ENCODE measurements at places on chromosomes 16 and 17.
A peak's percentile ranks its signal among the peaks of the same experiment; 100 is the strongest.

- no peak for DNase-seq
Measured at GRCh38 chr17:17685775-17686291, 4.6 kb downstream of the RAI1 start.

DNA sequence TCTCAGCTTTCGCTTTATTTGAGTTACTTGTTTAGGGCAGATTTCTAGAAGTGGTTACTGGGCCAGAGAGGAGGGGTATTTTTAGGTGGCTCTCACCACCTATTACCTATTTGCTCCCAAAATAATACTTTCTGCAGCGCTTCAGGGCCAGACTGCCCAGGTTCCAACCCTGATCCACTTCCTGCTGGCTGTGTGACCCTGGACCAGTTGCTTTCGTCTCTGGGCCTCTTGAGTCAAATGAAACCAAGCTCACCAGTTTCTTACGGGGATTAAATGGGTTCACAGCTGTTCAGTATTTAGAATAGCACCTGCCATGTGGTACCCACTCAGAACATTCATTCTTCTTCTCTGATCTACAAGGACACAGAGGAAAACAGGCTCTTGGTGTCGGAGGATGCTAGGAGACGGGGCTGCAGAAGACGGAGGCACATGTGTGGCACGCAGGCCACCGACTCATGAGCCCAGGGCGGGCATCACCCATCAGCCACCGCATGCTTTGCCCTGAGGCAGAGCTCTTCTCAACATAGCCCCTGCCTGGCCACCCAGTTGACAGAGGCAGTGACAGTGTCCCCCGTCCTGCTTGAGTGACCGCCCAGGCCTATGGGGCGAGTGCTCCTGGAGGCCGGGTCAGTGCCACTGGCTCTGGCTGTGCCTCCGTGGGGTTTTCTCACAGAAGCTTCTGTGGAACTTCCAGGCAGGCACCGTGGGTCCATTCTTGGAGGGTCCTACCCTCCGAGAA lies 149.0 kb upstream of the PLCG2 start:
- DNase-seq, result no peak

GRCh38 chr16:88430524-88431446 lies 22.3 kb upstream of the ZFPM1 start:
- peak; percentile 53 for DNase-seq

- DNase-seq, result no peak
Measured at GRCh38 chr17:39754958-39755553, 17.3 kb downstream of the GRB7 start.

- no peak for DNase-seq
Measured at GRCh38 chr16:51442141-51442870, 291.2 kb upstream of the SALL1 start.

GRCh38 chr17:41583137-41584127 lies 3.3 kb downstream of the KRT14 start:
- DNase-seq, result no peak

DNA sequence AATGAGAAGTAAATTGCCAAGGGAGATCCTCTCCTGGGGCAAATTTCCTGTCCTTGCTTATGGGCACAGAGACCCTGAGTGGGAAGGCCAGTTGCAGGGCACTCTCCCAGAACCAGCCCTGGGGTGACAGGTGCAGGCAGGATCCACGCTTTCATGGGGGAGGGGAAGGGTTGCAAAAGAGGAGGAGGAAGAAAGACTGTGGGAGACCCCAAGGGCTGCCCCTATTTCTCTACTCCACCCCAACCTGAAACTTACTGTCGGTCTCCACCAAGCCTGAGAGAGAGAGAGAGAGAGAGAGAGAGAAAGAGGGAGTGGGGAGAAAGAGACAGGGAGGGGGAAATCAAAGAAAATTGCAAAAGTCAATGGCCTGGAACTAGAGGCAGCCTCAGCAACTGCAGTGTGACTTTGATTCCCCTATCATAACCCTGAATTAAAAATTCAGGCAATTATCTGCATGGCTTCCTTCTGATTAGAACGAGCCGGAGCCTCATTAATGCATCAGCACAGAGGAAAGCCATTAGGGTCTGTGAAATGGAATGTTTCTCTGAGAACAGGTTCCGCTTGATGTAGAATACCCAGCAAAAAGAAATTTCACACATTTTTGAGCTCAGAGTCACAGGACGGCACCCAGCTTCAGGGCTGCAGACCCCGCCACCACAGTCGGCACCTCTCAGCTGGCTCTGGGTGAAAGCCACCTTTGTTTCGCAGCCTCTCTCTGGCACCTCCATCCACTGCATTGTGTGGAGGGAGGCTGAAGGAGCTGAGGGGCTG lies 45.1 kb upstream of the HNF1B start:
- DNase-seq, result no peak

GRCh38 chr17:37650419-37651003 lies 7.3 kb upstream of the DDX52 start:
- no peak for DNase-seq

GRCh38 chr16:50393416-50393815 lies 24.6 kb upstream of the BRD7 start:
- no peak for DNase-seq

GRCh38 chr16:11050536-11050935 lies 106.2 kb downstream of the CLEC16A start:
- no peak for DNase-seq

GRCh38 chr16:79400462-79401149 lies 199.9 kb downstream of the MAF start:
- DNase-seq, result no peak

GRCh38 chr17:69448431-69449102 lies 34.1 kb downstream of the MAP2K6 start:
- DNase-seq, result no peak

DNA sequence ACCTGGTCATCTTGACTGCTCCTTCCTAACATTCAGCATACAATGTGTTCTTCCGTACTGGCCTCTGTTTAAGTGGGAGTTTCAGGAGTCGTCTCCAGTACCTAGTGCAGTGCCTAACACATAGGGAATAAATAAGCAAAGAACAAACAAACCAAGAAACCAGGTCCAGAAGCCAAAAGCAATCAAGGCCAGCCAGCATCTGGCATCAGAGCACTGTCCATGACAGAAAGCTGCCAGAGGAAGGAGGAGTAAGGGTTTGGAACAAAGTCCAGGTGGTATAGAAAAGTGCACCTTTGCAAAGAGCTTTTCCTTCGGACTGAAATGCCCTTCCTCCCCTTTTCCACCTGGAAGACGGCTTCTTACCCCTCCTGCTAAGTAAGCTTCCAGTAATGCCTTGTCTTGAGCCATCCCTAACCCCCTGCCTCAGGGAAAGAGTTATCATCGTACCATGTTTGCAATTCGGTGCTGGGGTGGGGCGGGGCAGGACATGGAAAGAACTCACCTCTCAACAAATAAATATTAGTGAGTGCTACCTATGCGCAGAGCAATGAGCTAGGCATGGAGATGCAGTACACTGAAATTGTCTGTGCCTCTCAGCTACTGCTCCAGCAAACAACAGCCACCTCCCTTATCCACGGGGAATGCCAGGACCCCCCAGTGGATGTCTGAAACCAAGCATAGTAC lies 47.6 kb downstream of the C17orf67 start:
- no peak for DNase-seq

GRCh38 chr16:79677799-79678530 lies 77.4 kb upstream of the MAF start:
- DNase-seq, result no peak

GRCh38 chr16:75385507-75386152 lies 47.7 kb downstream of the CFDP1 start:
- no peak for DNase-seq

DNA sequence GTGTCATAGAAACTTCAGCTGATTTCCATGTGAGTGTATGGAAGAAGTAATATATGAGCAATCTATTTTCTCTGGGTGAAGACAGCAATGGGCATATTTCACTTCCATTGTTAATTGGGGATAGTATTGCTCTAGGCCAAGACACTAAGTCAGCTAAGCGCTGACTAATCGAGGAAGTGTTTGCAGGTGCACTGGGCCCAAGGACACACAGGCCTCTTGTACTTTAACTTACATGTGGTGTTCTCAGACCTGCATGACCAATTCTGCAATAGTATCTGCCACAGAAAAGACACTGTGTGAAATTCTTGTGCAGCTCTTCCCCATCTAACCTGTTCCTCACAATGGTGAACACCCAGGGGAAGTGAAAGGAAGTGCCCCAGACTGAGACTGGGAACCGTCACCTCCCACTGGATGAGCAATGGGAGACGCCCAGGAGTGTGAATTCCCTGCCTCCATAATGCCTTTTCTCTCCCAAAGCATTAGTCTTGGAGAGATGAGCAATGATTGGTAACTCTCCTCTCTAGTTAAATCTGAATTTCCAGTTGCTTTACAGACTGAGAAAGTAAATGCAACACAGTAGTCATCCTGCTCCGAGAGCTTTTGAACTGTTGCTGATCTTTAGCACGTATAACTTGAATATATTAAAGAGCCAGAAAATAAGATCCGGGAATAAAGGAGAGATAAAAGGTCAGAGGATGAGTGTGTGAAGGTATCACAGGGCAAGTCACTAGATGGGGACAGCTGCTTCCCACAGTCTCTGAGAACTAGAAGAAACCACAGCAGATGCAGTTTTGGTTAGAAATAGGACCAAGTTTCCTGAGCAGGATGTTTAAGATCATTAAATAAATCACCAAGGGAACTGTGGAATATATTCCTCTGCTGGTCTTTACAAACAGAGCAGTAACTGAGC lies 82.6 kb downstream of the CDK5R1 start:
- DNase-seq, result no peak

DNA sequence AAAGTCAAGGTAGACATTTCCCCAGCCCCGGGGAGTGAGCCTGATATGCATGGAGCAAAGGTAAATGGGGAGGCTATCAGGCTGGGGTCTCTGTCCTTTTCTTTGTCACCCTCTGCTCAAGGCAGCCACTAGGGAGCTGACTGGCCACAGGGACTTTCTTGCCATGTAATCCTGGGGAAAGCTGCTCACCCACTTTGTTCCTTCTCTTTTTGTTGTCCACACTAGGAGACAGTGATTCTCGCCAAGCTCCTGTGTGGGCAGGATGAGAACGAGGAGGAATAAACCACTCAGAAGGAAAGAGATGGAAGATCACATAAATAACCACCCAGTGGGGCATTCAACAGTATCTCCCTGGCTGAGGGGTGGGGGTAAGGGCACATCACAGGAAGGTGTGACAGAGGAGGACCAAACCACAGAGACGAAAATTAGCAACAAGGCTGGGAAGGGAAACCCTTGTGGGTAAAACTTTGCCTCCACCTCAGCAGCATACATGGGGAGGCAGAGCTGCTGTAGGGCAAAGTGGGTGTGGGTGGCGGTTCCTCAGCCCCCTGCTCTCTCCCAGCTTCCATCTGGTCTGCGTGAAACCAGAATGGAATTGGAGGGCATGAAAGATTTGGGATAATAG lies 26.2 kb upstream of the CCL1 start:
- no peak for DNase-seq

DNA sequence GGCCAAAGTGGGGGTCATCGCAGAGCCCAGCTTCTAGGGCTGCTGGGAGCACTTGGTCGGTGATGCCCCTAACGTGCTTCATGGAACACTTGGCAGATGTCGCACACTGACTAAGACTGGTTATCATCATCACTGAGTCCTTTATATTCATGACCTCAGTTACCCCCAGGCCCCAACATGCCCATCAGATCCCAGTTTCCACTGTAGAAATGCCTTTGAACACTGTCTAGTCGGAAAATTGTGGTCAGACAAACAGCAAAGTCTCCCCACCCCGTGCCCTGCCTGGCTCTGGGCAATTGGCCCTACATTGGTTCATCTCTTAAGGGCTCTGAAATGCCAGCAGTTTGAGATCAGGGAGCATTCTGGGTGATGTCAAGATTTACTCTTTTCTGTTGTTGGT lies 51.3 kb downstream of the NKD1 start:
- no peak for DNase-seq

Measured in stimulated activated CD4-positive, alpha-beta T cell treated with anti-CD3 and anti-CD28 coated beads, Interleukin-12 subunit alpha, Interleukin-12 subunit beta, amount 100 ng/mL, for 4 hours (primary cell).